ENCODE measurements at places on chromosomes 2 and 18. TPM values are rescaled to one million over a fixed set of nuclear protein-coding genes. Genes with fewer than 3 reads are reported as not detected.

ZNF396 gene
- total RNA-seq, result 0.72 TPM

CYP27A1 gene
- total RNA-seq, result 3.9 TPM

BOLL gene
- not detected for total RNA-seq

HNRNPLL gene
- total RNA-seq, result 19.0 TPM

NEURL3 gene
- total RNA-seq, result 6.3 TPM

DNAJC5G gene
- total RNA-seq, result not detected

All from tracheal epithelial cell (primary cell).